Upper lobe of left lung (tissue), 6 donors: ENCODE measurements at places on chromosomes 2 and 18. TPM values are rescaled to one million over a fixed set of nuclear protein-coding genes. Genes with fewer than 3 reads are reported as not detected.

DNA sequence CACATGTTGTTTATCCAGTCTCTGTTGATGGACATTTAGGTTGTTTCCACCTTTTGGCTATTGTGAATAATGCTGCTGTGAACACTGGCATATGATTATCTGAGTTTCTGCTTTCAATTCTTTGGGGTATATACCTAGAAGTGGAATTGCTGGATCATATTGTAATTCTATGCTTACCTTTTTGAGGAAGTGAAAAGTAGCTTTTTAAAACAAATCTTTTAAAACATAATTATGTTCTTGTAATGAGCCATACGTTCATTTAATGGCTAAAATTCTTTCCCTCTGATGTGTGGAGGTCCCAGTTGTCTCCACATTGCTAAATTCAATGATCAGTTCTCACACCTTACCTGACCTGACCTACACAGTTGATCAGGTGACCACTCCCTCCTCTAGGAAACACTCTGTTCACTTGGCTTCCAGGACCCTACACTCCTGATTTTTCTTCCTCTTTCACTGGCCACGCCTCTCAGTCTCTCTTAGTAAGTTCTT, 27.8 kb upstream of the SERTAD2 start:
- no peak for DNase-seq

PLEK gene
- 45.6 TPM for total RNA-seq

DNA sequence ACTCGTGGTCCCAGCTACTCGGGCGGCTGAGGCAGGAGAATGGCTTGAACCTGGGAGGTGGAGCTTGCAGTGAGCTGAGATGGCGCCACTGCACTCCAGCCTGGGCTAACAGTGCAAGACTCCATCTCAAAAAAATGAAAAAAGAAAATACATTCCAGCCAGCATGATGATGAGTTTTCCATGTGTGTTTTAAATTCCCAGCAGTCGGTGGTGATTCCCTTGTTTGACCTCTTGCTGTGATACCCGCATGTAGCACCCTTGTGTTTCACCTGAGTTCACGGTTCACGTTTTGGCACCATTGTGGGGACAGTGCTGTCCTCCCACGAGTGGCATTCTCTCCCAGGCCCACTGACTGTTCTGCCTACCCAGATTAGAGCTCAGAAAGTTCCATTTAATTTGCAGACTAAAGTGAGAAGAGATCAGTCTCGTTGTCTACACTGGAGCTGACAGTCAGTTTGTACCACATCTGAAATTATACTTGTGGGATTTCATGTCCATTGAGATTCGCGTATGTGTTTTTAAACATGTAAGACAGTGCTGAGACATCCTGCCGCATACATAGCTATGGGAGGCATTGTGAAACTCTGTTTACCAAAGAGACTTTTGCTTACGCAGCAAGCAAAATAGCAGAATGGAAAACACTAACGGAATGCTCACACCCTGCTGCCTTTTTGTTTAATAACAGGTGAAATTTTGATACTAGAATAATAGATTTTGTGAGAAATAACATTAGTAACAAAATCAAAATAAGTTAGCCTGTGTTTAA, 157.1 kb downstream of the GBX2 start:
- no peak for DNase-seq

GRCh38 chr2:55175254-55176093, 56.6 kb downstream of the CLHC1 start:
- DNase-seq, result no peak

- no peak for DNase-seq
These were observed 17.5 kb upstream of the HPCAL1 start for GRCh38 chr2:10285191-10285555.

DNA sequence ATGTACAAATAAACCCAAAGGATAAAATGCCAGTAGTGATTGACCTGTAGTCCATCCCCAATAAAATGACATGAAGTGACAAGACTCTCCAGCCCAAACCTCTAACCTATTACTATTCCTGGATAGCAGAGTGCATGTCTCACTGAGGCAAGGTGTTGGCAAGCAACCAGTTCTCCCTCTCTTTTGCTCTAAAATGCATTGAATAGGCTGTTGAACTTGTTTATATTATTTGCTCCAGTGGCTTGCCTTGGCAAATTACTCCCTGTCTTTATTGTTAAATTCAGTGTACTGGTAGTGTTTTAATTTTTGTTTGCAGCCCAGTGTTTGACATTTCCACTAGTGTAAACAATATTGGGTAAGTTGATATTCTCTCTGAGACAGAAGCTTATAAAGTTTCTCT, 70.5 kb downstream of the CSRNP3 start:
- no peak for DNase-seq

DNA sequence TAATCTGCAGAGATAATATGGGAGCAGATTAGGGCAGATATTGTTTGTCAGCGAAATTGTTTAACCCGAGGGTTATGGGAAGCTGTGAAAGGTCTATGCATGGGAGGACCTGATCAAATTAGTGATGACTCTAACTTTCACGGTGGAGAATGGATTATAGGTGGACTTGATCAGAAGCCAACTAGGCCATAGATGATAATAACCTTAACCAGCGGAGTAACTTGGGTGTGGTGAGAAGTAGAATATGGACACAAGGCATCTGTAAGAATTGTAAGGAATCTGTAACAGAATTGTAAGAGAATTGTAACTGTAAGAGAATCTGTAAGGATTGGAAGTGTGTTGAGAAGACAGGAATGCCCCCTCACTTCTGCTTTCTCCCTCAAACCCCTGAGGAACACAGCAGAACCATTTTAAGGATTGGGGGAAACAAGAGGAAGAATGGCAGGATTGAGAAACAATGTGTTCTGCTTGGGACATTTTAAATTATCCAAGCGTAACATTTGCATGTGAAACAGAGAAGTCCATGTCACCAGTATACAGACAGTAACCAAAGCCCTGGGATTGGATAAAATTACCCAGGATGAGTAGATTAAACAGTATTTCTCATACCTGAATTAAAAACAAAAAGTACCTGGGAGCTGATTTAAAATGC, 14.9 kb upstream of the SLC39A10 start:
- DNase-seq, result no peak

DNA sequence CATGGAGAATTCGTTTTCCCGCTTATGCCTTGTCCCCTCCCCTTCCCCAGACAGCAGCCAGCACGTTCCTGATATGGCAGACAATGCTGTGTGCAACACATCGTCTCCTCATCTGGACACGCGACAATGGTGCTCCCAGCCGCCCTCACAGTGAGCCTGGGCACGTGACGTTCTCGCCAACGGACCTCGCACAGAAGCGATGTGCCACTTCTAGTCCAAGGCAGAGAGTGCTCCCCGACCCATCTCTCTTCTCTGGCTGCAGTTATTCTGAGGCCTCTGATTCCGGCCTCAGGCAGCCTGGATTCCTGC, 505.4 kb downstream of the EIPR1 start:
- DNase-seq, result no peak

- no peak for DNase-seq
These were observed 28.9 kb upstream of the GAREM2 start for GRCh38 chr2:26144031-26144430.

DNA sequence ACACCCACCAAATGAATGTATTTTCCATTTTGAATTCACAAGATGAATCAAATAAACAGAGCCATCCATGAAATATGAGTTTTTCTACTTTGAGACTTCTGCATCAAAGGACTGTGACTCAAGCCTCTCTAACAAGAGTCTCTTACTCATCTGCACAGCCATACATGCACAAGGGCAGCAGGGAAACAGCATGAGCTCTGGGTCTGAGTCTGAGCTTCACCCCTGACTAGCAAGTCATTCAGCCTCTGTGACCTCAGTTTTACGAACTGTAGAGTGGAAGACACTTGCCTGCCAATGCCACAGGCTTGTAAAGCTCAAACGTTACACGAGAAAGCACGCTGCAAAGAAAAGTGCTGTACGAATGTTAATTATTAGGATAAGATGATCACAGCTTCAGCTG, 42.9 kb downstream of the MREG start:
- no peak for DNase-seq

- DNase-seq, result no peak
These were observed 32.4 kb upstream of the PPM1B start for GRCh38 chr2:44136252-44136651.

- DNase-seq, result no peak
These were observed 127.1 kb upstream of the CNGA3 start for GRCh38 chr2:98219152-98219551.

GRCh38 chr18:59839246-59839645, 60.5 kb upstream of the PMAIP1 start:
- DNase-seq, result no peak

DNA sequence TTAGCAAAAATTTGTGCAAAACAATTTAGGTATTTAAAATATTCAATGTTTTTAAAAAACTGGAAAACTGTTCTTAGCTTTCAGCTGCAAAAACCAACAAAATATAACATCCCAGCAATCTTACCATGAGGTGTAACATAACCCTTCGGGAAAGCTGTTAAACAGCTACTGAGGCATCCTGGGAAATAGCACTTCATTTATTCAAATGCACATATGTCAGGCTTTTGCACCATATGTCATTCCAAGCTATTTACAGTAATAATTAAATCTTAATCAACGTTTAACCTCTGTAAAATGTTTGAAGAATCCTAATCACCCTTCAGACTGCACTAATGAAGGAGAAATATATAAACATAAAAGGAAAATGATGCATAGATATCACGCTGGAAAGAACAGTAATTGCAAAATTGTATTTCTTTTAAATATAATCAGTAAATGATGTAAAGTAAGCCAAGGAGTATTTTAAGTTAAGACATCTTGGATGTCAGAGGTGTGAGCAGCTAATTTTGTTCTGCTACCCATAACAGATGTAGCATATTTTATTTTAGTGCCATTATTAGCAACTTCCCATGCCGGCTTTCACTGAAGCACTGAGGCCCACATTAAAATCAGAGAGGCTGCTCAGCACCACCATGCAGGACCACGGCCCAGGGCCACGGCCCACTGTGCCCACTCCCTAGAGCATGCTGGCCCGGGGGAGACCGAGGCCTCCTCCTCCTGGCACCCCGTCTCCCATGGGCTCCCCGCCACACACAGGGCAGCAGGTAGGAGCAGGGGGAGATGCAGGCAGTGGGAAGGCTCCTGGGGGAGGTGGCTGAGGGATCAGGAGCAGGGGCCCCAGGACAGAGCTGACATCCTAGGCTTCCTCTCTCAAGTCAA, 30.9 kb downstream of the EMX1 start:
- no peak for DNase-seq
